ENCODE measurements at places on chromosomes 5 and 9.

DNA sequence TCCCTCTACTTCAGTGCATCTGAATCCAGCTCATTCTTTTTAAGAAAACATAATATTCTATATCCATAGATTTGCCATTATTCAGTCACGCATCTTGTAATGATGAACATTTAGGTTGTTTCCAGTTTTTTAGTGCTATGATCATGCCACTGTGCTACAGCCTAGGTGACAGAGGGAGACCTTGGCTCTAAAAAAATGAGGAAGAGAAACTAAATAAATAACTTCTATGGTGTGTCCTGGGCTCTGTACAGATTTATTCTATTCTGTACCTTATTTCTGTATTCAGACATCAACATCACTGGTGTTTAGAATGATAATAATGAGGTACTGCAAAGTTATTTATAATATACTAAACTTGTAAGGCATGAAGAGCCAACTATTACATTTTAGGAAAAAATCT lies 45.9 kb downstream of the PDE8B start:
- no peak for DNase-seq

DNA sequence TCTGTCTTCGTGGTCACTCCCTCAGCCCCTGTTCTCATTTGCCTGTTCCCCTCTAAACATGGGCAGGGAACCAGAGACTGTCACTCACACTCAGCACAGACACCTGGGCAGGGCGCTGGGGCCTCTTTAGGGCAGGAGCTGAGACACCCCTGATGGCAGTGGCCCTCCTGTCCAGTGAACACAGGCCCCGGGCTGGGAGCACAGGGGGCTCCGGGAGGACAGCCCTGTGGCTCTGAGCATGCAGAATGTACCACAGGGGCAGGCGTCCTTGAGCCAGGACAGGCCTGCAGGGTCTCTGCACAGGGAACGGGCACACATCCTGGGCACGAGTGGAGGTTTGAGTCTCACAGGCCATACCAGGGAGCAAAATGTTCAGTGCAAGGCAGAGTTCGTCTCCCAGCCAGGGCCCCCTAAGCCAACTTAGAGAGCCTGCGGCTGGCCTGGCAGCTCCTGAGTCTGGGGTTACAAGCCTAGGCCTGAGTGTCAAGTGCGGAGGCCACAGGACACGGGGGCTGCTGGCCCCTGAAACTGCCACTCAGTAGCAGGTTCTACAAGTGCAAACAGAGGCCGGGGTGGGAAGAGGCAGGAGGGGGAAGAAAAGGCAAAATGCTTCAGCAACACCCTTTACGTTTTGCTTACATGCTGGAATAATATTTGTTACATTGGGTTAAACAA lies 55.9 kb upstream of the NKD2 start:
- DNase-seq: no peak

DNA sequence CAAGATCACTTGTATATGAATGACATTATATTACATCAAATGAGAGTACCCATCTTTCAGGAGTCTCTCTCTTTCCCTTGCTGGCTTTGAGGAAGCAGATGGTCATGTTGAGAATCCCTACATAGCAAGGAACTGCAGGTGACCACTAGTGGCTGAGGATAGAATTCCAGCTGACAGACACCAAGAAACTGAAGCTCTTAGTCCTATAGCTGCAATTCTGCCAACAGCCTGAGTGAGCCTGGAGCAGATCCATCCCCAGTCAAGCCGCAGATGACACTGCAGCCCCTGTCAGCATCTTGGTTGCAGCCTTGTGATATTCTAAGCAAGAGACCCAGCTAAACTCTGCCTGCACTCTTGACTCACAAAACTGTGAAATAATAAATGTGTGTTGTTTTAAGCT lies 531.5 kb downstream of the CSNK1G3 start:
- DNase-seq: no peak

DNA sequence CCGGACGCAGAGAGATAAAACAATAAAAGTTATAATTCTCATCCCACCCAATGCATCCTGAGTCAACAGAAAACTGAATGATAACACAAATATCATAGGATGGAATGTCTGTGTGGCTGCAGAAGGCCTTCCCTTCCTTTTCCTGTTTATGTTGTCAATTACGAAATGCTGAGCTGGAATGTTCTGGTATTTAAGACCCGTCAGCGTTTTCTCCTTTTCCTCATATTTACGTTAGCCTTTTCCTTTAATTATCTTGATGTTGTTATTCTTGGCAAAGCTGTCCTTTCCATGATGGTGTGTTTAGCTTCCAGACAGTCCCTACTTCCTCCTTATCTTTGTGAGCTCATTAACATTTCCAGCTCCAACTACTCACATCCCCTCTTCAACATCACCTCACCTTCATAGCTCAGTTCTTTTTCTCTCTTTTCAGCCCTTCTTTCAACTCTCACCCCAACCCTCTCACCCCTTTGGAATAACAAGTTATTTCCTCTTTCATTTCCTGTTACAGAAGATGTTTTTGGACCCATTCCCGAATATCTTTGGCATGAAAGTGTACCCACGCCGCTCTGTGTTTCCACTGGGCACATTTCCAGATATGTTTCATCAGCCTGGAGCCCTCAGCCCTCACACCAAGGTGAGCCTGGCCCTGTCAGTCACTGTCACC lies 221.6 kb downstream of the NR2F1-AS1 start:
- DNase-seq: peak; percentile 54

DNA sequence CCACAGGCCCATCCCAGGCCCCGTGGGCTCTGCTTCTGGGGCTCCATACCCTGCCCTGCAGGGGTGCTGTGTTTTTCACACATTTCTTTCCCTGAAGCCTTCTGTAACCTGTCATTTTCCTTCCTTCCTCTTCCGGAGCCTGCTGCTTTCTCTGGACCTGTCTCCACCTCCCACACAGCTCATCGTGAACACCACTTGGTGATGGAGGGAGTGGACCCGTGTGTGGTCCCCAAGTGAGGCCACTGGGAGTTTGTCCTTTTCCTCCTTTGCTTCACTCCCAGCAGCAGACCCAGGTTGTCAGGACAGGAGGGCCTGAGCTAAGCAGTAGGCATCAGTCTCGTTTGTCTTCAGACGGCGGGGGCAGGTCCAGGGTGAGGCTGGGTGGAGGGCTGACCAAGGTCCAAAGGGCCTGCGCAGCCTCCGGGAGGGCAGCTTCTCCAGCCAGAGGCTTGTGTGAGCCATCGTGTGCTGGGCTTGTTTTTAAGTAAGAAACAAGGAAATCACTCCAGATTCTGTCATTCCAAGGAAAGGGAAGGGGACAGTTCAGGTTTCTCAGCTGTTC lies 5.8 kb upstream of the POMT1 start:
- DNase-seq: no peak

DNA sequence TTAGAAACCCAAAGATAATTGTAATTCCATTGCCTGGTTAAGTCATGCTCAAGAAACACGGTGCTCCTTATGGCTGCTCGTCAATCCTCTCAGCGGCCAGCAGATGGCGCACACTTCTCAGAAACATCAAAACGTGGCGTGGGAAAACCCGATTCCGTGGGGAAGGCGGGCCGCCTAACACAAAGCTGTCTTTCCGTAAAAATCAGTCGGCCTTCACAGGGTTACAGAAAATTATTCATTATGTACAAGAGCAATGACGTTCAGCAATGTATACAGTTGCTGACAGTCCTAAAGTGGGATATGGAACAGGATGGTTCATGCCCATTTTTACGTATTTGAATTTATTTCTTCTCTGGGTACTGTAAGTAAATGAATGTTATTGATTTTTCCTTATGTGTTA lies 83.5 kb downstream of the PDE4D start:
- peak; percentile 69 for DNase-seq

- DNase-seq: no peak
Measured at GRCh38 chr5:137828180-137828579, 39.5 kb upstream of the MYOT start.

DNA sequence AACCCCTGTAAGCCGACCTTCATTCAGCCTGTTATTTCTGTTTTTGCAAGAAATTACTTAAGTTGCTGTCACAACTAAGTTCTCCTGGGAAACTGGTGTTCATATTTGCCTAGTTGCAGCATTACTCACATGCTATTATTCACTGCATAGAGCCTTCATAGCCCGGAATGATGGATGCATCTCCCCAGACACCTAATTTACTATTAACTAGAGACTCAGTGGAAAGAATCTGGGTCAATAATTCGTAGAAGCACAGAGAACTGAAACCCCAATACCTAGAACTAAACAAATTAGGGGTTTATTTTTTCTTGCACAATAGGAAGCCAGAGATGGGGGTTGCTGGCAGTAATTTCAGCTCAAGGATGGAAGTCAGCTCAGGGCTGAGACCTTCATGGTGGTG lies 45.7 kb upstream of the FAM170A start:
- DNase-seq: no peak

- no peak for DNase-seq
Measured at GRCh38 chr5:111635916-111636570, 121.0 kb downstream of the NREP start.

- no peak for DNase-seq
Measured at GRCh38 chr5:2007496-2007877, 124.8 kb upstream of the IRX4 start.

All from AG08396 (cell line).